ENCODE measurements at places on chromosomes 11 and 22.
A peak's percentile ranks its signal among the peaks of the same experiment; 100 is the strongest.

GRCh38 chr11:67698247-67698646 is 23.8 kb upstream of the ALDH3B2 start:
- DNase-seq = no peak

GRCh38 chr22:20062766-20063083 is 17.3 kb upstream of the DGCR8 start:
- DNase-seq = no peak

DNA sequence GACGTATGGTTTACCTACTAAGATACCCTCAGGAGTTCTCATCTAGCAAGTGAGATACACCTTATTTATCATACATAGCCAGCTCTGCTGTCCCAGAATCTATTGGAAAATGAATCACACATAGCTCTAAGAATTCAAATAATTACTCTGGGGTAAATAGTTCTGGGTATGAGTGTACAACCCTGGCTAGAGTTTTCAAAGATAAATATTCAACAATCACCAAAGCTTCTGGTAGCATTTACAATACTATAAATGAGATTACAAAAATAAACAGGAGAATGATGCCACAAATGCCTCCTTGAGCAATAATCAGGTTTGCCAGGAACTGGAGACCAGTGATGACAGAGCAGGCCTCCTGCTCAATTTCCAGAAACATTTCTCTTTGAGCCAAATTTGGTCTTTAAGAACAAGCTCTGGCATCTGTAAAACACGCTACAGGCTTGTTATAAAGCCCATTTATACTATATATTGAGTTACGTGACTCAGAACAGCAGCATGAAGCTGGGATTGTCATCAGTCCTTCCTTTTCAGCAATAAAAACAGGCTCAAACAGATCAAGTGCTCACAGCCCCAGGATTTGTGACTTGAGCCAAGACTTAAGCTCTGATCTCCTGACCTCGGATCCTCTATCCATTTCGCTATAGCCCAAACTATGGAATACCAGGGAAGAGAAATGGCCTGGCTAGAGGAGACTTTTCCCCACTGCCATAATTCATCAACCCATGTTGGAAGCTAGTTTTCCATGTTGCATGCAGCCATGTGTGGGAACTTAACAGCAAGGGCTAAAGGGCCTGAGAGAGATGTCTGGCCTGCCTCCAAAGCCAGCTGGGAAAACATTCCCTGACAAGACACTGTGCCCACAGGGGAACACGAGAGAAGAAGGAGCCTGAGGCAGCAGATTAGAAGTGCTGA is 19.7 kb downstream of the RAB30 start:
- no peak for DNase-seq

GRCh38 chr11:94775567-94776327 is 7.6 kb downstream of the AMOTL1 start:
- DNase-seq = peak; percentile 66

- DNase-seq = no peak
Measured at GRCh38 chr11:13007182-13008060, 1.7 kb upstream of the RASSF10 start.

DNA sequence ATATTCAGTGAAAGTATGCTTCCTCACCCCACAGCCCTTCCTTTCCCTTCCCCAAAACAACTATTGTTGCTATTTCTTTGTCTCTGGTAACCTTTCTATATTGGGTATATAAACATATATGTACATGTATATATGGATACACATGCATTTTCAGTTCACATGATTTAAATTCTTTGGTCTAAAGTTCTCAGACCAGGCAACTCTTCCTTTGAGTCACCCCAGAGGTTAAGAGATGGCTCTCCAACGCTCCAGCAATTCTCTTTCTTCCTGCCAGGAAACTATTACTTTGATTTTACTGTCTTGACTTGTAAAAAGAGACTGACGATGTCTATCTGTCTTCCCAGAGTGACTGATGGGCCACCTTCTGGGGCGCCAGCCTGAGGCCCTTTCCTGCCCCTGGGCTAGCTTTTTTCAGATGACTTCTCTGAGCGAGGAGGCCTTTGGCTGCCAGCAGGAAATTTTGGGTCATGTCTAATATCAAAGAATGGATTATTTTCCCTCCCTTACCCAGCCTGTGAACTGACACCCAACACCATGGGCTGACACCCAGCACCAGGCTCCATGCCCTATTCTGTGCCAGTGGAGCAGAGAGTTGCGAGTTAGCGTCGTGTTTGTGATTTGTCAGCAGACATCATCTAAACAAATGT is 14.4 kb upstream of the ST3GAL4 start:
- DNase-seq = no peak

DNA sequence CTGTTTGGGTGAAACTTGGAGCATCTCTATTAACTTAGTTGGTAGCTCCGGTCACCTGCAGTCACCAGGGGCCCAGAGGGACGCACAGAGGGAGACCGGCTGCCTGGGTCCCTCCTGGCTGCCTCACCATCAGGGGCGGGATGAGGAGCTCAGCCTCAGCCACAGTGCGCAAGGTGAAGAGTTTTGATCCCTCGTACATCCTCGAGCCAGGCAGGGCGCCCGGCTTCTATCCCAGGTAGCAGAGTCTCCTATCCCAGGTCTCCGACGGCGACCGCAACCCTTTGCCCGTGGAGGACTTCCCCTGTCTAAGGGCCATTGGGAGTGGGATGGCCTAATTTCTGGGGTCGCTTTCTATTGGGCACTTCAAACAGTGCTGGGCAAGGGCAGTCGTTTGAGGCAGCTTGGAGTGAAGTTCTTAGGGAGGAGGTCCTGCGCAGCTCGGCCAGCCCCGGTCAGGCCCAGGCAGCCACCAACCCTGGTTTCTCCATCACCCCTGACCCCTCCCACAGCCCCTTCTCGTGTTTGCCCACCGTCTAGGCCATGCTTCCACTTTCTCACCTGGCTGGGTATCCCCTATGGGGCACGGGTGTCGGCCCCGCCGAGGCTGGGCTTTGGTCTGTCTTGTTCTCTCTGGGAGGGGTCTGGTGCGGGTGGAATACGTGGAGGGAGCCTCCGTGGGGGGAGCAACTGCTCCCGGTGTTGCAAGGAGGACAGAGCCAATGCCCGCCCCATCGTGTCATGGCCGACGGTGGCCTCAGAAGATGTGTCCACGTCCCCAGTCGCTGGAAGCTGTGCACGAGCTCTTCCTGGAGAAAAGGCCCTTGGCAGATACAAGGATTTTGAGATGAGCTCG is 3.6 kb upstream of the MRGPRG start:
- no peak for DNase-seq

GRCh38 chr11:125777309-125777708 is 1.3 kb downstream of the PATE2 start:
- peak; percentile 32 for DNase-seq

DNA sequence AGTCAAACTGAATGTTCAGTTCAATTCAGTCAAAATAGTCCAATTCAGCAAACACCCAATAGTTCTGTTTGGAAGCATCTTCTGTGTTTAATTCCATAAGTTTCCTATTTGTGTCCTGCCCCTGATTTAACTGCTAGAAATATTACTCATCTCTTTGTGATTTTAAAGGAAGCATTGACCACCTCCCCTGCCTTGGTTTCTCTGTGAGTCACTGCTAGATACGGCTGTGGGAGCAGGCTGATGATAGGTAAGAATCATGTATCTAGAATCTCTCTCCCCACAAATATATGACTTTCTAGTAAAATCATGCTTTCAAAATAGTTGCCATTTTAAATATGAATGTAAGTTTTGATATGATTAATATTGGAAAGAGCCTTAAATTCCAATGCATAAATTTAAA is 888.5 kb downstream of the NTM start:
- no peak for DNase-seq

DNA sequence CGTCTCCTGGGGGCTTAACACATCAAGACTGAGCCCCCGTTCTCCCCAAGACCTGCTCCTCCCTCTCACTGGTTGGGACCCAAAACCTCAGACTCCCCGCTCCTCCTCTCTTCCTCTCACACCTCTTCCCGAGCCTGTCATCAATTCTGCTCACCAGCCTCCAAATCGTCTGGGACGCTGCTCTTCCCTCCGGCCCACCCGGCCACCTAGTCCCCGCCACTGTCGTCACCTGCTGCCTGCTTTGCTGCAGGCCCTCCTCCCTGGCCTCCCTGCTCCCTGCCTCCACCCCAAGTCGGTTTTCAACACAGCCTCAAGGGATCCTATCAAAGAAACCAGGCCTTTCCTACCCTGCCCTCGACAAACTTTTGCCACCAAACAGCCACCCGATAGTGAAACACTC is 3.1 kb downstream of the MFNG start:
- DNase-seq = no peak

GRCh38 chr11:122229481-122230384 is 113.7 kb upstream of the BLID start:
- peak; percentile 51 for DNase-seq

GRCh38 chr11:113240790-113241635 is 73.4 kb upstream of the TTC12 start:
- DNase-seq = no peak

DNA sequence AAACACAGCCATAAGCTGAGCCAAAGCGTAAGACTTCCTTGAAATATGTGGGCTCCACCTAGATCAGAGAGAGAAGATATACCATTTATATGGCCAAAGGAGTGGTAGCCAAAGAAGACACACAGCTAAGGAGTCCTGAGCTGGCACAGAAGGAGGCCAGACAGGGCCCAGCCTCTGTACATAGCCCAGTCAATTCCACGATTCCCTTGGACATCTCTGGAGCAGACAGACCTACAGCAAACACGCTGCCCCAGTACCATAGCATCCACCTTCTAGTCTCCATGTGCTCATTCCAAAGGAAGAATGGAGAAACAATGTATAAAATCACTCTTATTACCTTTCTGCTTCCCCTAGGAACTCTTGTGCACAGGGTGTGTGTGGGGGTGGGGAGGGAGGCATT is 102.1 kb upstream of the LDLRAD3 start:
- no peak for DNase-seq

GRCh38 chr11:125449565-125449964 is 46.5 kb downstream of the FEZ1 start:
- DNase-seq = no peak

DNA sequence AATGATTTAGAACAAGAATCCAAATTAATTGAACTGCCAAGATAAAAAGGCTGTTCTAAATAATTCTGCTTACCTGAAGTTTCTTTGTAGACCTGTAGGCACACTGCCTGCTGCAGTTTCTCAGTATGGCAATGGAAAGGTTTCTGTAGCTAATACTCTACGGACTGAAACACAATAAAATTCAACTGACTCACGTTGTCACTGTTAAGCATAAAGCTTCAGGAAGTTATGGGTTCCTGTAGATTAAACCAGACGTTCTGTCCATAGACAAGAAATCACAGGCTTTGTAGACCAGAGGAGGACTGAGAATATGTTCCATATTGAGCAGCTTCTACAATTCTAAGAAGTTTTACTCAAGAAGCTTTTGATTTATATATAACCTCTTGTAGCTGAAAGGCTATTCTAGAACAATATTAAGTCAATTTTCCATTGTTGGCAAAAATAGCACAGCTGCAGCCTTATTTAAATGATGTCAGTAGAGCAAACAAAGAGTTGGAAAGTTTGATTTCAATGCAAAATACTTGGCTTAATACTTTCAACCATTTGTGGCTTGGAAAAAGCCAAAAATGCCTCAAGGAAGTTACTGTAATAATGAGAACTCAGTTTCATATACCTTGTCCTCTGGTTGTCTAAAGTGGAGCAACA is at the start of gene GLYATL2:
Gene GLYATL2 (minus strand): TSS at position 344 of the 645 bp plus-strand sequence. CDS start 5,092 bp downstream, outside the sequence.
- no peak for DNase-seq

DNA sequence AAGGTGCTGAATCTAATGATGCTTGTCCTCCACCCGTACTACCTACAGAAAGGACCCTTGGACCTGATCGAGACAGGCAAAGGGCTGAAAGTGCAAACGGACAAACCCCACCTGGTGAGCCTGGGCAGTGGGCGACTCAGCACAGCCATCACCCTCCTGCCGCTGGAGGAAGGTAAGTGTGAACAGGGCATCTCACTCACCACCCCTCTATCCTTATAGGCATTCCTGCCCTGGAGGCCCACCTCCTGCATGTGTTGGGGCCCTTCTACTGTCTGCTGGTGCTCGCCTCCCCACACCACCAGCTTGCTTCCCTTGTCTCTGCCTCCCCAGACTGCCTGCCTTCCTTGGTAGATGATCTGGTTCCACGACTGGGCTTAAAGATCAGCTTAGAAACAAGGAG is 7.1 kb downstream of the PHLDB1 start:
- no peak for DNase-seq

DNA sequence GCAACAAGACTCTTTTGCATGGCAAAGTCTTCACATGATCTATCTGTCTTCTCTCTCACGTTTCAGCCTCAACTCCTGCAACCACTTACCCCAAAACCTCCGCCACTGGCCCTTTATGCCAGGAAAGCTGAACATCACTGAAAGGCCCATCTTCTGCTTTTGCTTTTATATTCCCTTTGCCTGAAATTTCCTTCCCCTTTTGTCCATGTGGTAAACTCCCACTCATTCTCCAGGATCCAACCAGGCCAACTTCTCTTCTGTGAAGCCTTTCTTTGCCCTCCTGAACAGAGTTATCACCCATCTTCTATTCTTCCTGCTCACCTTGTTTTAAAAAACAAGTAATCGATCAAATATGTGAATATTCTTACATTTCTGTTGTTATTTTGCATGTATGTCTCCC is 117.8 kb downstream of the WNT11 start:
- DNase-seq = no peak

GRCh38 chr11:73715541-73715940 is 45.3 kb downstream of the RAB6A start:
- DNase-seq = no peak

DNA sequence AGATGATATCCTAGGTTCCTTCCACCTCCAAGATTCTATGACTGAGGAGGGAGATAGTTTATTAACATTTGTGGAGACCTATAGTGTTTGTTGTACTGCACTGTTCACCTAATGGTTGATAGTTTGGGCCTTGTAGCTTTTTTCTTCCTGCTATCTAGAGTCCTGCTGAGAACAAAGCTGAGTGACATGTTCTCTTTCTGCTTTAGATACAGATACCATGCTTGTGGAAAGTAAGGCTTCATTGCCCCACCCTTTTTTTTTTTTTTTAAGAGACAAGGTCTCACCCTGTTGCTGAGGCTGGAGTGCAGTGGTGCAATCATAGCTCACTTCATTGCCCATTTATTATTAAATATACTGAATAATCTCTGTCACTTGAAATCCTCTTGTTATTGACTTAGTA is 12.3 kb downstream of the DLAT start:
- DNase-seq = no peak

- DNase-seq = no peak
Measured at GRCh38 chr22:39475337-39475736, 18.5 kb downstream of the MGAT3 start.

- no peak for DNase-seq
Measured at GRCh38 chr11:19410032-19410431, 169.3 kb upstream of the E2F8 start.

DNA sequence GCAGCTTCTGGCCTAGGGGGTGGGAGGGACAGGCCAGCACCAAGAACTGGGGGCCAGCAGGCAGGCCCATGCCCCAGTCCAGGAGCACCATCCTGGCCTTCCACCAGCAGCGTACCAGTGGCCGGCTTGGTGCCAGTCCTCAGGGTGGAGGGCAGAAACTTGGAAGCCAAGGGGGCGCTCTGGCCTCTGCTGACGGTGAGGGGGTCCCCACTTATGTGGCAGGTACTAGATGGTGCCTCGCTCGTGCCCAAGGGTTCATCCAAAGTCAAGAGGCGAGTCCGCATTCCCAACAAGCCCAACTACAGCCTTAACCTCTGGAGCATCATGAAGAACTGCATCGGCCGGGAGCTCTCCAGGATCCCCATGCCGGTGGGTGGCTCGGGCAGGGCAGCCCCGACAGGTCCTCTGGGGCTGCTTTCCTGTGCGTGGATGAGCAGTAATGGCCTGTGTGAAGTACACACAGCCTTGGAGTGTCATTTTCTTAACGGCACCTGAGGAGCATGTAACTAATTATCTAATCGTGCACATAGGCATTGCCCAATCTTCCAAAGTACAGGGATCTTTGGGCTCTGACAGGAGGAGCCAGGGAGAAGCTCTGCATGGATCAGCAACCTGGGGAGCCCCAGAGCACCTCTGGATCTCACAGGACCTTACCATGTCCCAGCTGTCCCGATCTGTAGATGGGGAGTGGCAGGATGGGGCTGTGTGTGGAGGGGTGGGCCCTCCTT is 79.1 kb downstream of the MORC2 start:
- DNase-seq = no peak
